Substantia nigra (tissue), 51 donors: ENCODE measurements at places on chromosomes 2 and 18.

DNA sequence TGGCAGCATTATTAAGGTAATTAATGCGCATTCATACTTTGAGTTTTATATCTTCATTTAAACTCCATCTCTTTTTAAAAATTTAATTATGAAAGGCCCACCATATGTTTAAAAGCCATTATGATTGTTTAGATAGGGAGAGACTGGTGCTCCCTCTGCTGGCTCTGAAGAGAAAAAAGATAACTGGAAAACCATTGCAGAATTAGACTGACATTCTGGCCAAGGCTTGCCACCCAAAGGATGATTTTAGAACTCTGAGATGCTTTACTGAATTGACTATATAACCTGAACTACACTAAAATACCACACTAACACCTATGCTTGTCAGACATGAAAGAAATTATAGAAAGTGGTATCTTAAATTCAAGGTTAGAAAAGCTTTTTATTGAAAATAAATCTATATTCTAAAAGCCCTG lies 127.6 kb upstream of the SPOPL start:
- DNase-seq = no peak

- no peak for DNase-seq
These were observed 629.7 kb downstream of the IRS1 start for GRCh38 chr2:226169751-226170581.

- DNase-seq = no peak
These were observed 308.4 kb upstream of the CDH2 start for GRCh38 chr18:28485210-28485801.

DNA sequence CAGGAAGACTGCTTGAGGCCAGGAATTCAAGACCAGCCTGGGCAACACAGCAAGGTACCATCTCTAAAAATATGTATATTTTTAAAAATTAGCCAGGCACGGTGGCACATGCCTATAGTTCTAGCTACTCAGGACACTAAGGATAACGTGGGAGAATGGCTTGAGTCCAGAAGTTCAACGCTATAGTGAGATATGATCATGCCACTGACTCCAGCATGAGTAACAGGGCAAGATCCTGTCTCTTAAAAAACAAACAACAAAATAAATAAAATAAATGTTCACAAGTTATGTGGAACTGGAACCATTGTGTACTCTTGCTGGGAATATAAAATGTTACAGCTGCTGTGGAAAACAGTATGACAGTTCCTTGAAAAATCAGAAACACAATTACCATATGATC lies 47.2 kb downstream of the USP34 start:
- DNase-seq = no peak

- DNase-seq = no peak
These were observed 217.8 kb upstream of the STON1 start for GRCh38 chr2:48312126-48312525.

GRCh38 chr2:115483666-115484065 lies 1041.2 kb downstream of the DPP10 start:
- DNase-seq = no peak

DNA sequence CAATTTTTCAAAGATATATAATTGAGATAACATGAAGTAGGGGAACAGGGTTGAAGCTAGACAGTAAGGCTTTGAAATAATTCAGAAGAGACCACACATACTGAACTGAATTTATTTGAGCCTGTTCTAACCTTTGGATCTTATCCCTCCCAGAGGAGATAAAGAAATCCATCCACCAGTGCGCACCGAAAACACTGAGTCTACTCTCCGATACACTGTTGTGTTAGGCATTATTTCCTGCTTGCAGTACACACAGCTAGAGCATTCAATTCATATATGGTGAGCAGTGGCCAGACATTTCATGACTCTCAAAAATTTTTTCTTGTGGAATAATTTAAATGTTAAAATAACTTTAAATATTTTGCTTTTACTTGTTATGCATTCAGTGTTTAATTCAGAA lies 342.7 kb downstream of the GPD2 start:
- DNase-seq = no peak

GRCh38 chr2:107187870-107188269 lies 301.9 kb upstream of the ST6GAL2 start:
- no peak for DNase-seq

DNA sequence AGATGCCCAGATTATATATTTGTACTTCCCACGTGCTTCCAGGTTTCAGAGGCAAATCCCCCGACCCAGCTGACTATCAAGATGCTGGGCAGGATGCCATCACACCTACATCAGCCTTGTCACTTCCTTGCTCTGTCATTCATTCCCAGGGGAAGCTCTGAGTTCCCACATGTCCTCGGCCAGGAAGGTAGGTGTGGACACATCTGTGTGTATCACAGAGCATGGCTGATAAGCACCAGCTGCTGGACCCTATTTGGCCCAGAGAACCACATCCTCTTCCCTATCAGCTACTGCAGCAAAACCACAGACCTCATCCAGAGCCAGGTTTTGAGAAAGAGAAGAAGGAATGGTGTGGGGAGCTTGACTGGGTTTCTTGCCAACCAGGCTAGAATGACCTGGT lies 31.9 kb upstream of the ITGA6 start:
- DNase-seq = no peak

- DNase-seq = no peak
These were observed 5.0 kb downstream of the NDUFS1 start for GRCh38 chr2:206154197-206154596.

DNA sequence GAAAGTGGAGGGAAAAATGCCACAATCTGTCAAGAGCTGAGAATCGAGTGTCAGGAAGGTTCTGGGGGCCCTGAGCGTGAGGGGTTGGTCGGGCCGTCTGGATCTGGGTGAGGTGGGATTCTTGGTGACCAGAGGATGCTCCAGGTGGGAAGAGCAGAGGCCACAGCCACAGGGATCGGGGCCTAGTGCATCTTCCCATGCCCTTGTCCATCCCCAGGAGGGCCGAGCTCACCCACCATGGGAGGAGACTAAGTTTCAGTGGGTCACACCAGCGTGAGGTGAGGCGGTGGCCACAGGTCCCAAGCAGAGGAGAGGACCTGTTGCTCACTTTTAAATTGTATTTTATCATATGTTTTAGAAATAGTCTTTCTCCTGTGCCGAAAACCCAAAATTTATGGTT lies 70.0 kb downstream of the TMEM18 start:
- no peak for DNase-seq
